A549 treated with dexamethasone at 1 μM for 4 hours (cell line): ENCODE measurements at places on chromosomes 4 and X. TPM values are rescaled to one million over a fixed set of nuclear protein-coding genes. Genes with fewer than 3 reads are reported as not detected.

KLHL4 gene
- 5.2 to 7.7 TPM (median 7.0 TPM) in 5 replicates for total RNA-seq

QRFPR gene
- 0.06 to 0.13 TPM (median 0.10 TPM) in 4 of 5 replicates, not detected in the other for total RNA-seq

ITM2A gene
- total RNA-seq = 0.07 TPM in 1 of 5 replicates, not detected in the others

SMR3B gene
- total RNA-seq = not detected in 5 replicates

TRIM60 gene
- not detected in 5 replicates for total RNA-seq

ALAS2 gene
- not detected in 5 replicates for total RNA-seq

GRSF1 gene
- total RNA-seq = 73.4 to 81.3 TPM (median 76.4 TPM) in 5 replicates

OR13H1 gene
- not detected in 5 replicates for total RNA-seq

PRAF2 gene
- 35.0 to 53.0 TPM (median 49.4 TPM) in 5 replicates for total RNA-seq

CCDC110 gene
- 0.05 TPM in 1 of 5 replicates, not detected in the others for total RNA-seq
